ENCODE measurements at places on chromosomes 5 and 9.

DNA sequence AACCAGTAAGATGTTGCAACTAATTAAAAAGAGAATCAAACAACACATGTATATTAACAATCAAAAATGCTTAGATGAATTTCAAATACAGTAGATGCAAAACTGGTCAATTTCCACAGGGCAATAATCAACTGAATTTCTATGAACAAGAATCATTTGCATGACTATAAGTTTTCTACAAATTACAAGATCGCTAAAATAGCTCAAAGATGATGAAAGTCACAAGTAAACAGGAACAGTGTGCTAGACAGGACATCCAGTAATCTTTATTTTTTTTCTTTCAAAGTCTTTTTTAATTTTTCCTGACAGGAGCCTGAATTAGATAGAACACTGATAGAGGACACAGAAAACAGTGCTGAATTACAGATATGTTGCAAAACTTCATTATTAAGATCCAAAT, 608.2 kb upstream of the DAB2 start:
- DNase-seq = no peak

DNA sequence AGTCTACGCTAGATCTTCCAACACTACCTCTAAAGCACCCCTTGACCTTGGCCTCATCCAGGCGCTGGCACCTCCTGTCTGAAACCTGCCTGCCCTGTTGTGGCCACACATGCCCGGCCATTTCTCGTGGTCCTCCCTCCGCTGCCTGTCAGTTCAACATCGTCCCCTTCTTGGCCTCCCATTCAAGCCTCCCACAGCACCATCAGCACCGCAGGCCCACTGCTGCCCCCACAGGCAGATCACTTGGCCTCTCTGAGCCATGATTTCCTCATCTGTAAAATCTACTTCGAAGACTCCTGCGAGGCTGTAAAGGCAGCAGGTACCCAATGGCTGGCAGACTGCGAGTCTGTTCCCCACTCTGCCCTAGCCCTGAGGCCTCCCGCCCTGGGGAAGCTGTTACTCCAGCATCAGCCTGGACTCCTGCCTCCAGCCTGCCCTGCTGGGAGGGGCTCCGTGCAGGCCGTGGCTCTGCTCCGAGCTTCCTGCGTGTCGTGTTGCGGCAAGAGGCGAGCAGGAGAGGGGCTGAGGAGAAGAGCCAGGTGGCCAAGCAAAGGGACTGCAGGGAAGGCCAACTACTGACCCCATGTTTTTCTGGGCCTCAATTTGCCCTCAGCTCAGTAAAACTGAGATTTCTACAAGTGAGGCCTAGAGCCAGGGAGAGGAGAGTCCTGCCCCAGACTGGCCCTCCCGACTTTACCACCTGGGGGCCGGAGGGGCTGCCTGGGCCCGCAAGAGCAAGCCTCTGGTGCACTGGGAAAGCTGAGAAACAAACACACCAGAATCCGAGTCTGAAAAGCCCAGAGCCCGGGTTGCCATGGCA, 70.5 kb upstream of the LRRTM2 start:
- no peak for DNase-seq

DNA sequence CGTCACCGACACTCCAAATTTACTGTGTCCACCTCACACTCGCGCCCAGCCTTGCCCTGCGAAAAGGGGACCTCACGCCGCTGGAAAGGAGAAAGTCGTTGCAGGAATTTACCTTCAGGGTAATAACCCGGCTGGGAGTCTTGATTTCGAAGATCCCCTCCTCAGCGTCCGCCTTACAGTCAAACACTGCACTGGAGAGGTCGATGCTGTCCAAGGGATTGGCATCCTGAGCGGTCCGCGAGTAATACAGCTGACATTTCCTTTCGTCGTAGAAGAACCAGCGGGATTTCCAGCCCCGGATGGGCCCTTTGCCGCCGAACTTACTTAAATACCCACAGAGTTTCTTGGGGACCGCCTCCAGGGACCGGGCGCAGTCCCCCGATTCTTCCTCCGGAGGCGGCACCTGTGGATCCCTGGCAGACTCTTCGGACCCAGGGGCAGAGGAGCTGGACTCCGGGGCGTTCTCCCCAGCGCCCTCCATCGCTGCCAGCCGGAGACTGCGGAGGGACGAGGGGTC, 330 bp downstream of the TBC1D2 start:
- DNase-seq = peak; percentile 18

DNA sequence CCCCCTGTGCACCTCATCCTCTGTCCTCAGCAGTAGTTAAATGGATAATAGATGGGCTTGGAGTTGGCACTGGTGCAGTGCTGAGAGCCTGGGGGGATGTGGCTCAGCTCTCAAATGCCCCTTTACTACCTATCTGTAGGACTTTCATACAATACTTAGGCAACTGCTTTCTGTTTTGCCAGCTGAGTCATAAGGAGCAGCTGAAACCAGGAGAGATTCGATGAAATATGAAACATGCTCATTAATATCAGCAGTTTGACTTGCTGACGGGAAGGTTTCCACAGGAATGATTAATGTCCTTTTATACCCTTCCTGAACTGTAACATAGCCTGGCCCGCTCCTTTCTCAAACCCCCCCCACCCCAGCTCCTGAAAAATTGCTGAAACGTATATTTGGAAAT, 142.6 kb downstream of the SAXO1 start:
- no peak for DNase-seq

- no peak for DNase-seq
Measured at GRCh38 chr9:79236466-79236865, 335.3 kb upstream of the TLE4 start.

DNA sequence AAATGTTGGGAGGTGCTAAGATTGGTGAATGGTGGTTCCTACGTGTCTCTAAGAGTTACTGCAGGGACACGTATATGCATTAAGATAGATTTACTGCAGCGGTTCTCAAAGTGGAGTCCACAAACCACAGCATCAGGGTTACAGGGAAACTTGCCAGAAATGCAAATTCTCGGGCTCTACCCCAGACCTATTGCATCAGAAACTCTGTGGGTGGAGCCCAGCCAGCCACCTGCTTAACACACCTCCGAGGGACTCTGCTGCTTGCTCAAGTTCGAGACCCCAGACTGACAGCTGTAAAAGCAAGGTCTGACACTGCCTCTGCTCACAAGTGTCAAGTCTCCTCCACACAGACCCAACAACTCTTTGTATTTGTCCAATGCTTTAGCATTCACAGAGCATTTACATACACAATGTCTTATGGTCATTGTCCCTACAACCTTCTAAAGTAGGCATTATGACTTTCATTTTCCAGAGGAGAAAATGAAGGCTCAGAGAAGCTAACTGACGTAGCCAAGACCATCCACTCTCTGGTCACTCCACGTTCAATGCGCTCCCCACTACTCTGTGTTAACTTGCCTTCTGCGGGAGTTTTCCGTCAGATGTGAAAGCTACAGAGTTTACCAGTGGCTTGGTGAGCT, 48.8 kb downstream of the HSD17B3 start:
- no peak for DNase-seq

DNA sequence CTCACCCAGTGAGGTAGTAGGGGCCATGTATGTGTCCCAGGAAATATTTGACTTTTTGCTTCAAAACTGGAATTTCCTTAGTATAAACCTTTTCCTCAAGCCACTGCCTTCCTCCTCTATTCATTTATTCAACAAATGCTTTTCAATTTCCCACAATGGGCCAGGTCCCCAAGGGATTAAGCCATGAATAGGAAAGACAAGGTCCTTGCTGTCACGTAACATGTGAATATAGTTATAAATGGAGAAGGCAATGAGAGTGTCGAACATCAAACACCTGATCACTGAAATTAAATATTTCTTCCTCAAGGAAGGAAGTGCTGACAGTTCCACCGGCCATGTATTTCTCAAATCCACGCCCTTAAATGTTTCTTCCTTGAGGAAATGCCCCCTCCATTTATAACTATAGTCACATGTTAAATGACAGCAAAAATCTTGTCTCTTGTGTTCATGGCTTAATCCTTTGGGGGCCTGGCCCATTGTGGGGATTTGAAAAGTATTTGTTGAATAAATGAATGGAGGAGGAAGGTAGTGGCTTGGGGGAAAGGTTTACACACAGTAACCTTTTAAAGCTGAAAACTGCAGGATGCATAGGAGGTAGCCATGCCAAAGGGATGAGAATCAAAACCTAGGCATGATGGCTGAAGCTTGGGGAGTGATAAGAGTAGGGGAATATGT, 145.5 kb downstream of the PTTG1 start:
- no peak for DNase-seq

- no peak for DNase-seq
Measured at GRCh38 chr9:108377382-108377781, 478.4 kb downstream of the ACTL7B start.

- DNase-seq = no peak
Measured at GRCh38 chr5:58849921-58850667, 267.2 kb downstream of the RAB3C start.

DNA sequence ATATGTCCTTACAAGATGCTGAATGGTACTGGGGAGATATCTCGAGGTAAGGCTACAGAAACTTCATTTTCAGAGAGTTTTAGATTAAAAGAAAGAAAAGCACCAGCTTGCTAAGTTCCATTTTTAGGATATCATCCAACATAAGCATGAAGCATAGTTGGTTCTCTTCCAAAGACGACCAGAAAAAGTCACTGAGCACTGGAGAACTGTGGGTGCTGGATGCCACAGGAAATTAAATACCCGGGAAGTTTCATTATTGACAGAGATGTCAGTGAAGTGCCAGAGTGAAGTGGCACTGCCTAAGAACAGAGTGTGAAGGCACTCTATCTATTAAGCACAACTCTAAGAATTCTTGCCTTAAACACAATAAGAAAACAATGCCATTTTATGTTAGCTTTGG, 76.8 kb downstream of the PIK3R1 start:
- DNase-seq = no peak

- DNase-seq = no peak
Measured at GRCh38 chr9:2693056-2693455, 24.3 kb upstream of the KCNV2 start.

DNA sequence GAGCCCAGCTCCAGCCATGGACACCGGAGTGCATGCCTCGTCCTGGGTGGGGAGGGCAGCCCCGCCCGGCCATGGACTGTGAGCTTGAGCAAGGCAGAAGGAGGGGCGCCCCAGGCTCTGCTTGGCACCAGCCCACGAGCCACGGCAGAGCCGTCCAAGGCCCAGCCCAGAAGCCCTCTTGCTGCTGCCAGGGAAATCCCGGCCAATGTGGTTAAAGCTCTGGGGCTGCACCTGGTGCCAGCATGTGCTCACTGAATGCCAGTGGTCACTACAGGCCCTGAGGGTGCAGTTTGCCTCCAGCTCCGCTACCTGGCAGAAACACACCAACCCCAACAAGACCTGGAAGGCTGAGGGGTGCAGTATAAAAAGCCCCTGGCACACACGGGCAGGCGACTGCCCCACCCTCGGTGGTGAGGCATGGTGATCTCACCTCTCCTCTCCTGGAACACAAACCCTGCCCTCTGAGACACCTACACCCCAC, 11.8 kb downstream of the BRD3 start:
- no peak for DNase-seq

DNA sequence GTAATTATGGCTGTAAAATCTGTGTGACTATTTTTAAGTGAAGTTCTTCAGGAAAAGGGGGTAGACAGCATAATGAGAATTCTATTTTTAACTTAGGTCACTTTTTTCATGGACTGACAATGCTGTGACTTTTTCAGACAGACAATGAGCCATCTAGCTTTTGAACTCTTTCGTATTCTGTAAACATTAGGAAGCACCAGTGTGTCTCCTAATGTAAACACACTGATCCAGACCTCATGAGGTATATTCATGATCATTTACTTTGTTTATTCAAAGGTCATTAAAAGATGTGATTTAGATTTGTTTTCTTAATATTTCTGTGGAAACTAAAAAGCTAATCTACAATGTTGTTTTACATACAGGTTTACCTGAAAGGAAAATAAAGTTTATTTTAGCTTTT, 352.6 kb downstream of the ADGRV1 start:
- DNase-seq = no peak

DNA sequence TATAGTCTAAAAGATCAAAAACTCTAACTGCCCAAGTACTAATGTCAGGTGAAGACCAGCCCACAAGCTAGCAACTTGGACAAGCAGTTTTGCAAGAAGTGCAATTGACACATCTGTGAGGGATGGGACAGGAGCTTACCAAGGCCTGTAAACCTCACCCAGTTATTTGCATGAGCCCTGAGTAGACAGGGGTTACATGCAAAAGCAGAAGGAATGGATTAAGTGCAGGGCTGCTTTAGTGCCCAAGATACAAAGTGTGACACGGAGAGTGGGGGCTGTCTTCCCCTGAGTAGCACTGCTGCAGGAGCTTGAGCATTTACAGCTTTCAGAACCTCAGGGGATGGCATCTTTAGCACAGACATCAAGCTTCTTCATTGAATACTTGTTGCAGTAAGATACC, 286.7 kb downstream of the ELAVL2 start:
- no peak for DNase-seq

DNA sequence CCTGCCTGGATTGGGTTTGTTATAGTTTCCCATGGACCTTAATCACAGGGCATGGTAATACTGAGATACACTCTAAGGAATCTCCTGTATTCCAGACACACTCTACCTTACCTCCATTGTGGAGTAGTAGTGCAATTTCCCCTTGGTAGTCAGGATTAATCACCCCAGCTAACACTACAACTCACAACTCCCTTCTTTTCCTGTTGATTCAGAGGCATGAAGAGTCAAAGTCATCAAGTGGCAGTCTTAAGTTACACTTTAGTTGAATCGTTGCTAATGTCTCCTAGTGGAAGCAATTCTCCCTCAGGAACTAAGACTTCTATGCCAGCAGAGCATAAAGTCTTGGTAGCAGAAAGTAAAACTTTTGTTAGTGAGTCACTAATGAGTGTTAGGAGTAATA, 122.7 kb upstream of the APC start:
- no peak for DNase-seq

GRCh38 chr5:10827571-10827970, 66.5 kb upstream of the DAP start:
- no peak for DNase-seq

DNA sequence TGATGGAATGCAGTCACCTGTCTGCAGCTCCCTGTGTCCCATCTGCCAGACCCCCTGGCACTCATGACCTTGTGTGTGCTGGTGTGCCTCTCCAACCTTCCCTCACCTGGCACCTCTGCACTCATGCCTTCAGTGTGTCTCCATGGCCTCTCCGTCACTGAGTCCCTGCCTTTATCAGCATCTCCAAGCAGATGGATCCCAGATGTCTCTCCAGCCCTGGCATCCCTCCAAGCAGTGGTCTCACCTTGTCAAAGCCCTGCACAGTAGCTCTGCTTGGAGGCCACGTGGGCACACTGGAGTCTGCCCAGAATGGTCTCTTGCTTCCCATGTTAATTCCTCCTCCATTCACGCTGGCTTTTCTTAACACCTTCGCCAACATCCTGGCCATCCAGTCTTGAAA, 84.8 kb downstream of the DAP start:
- DNase-seq = no peak

GRCh38 chr5:170821257-170821800, 37.8 kb downstream of the GABRP start:
- DNase-seq = no peak

GRCh38 chr5:82396871-82397514, 118.8 kb upstream of the RPS23 start:
- no peak for DNase-seq

GRCh38 chr5:138502121-138502520, 36.8 kb downstream of the EGR1 start:
- DNase-seq = no peak
